ENCODE measurements at places on chromosomes 7 and 10.

DNA sequence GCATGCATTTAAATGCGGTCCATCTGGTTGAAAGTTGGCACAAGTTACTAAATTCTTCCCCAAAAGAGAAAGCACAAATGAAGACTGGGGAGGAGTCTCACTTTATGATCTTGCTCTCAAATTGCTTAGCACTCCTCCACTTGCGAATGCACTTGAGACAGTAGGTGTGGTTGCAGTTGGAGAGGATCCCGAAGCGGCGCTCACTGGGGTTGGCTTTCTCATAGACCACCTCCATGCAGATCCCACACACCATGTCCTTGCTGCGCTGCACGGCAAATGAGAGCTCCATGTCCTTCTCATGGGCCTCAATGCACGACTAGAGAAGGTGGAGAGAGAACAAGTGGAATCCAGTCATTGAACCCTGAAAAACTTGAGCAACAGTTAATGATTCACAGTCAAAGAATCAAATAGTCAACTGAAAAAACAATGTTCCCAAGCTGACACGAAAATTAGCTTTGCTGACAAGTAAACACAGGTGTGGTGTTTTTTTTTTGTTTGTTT lies 22.7 kb downstream of the MKRN1 start:
- no peak for DNase-seq

DNA sequence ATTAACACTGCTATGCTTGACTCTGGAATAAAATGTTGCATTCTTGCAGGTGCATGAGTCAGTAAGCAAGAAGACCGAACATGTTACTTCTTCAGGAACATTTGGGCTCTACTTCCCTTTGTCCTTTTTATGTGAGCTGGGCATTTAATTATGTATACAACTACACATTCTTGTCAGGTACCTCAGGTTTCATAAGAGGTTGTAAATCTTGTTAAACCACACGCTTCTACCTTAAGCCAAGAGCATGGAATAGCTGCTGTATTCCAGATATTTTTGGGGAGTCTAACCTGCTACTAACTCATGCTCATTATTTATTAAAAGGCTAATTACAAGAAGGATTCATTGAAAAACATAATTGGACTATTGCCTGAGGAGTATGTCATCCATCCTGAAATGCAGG lies 414.2 kb upstream of the KLF6 start:
- DNase-seq, result no peak

DNA sequence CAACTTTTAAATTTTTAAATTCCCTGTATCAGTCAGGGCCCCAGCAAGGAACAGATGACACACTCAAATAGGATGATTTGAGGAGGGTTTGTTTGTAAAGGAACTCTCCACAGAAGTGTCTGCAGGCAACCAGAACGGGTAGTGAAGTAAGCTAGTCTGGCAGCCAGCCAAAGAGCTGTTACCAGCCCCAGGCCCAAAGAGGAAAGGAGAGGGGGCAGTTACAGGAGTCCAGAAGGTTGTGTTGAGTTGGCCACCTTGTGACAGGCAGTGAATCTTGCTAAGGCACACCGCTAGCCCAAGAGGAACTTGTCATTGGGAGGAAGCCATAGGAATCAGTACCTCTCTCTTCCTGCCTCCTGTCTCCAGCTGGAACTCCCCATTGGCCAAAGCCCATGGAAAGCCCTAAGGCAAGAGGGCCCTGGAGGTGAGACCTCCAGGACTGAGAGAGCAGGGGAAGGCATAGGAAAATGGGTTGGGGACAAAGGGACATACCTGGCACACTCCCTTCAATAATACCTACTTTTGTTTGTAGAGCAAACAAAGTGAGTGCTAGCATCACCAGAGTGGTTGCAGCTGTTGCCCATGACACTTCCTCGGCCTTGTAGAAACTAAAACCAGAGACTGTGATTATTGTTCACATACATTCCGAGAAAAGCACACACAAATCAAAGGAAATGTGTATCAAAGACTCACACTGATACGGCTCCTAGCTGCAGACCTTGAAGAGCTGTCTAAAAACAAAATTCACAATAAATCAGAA lies 25.4 kb upstream of the GATAD1 start:
- DNase-seq, result no peak

DNA sequence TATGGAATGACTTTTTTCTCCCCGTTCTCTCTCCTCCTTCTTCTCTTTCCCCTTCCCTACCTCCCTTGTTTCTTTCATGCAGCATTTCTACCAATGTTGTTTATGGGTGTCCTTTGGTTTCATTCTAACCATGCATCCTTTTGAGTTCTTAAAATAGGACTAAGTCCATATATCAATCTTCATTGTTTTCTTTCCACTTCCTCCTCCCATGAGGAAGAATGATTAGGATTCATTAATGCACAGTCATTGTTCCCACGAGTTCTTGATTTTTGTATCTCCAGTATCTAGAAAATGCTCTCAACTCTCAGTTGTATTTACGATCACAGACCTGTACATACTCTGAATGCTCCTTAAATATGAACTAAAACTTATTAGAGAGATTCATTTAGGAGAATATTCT lies 153.3 kb downstream of the LRRC4 start:
- DNase-seq, result no peak

- no peak for DNase-seq
Measured at GRCh38 chr10:77015360-77015759, 622.2 kb downstream of the KCNMA1 start.

- DNase-seq, result no peak
Measured at GRCh38 chr10:26759008-26759407, 61.5 kb downstream of the PDSS1 start.

DNA sequence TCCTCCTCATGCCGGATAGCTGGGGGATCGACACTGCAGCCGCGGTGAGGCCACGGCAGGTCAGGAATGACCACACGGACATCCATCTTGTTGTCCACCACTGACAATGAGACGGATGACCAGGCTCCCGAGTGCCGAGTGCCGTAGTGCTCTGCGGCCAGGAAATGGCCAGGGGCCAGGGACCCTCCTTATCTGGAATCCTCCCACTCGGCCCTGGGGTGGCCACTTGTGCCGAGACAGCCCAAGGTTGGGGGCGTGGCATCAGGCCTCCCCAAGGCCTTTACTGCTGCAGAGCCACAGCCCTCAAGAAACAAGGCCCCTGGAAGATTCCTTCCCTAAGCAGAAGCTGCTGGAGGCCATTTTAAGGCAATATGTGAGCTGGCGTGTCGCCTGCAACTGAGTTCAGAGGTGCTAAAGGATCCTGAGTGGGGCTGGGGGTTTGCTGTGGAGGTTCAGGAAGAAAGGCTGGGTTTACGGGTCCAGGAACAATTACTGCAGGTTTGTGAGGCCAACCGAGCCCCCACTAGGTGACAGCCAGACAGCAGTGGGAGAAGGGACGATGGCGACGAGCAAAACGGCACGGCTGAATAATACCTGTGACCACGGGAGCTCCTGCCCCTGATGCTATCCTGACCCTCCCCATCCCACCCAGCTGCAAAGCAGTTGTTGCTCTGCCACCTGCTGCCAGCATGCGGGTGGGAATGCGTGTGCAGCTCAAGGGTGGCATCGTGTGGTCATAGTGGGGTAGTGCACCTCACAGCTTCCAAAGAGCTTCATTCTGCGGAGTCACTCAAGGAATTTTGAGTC lies 31.6 kb upstream of the LEP start:
- peak; percentile 44 for DNase-seq

- DNase-seq, result no peak
Measured at GRCh38 chr7:72446591-72447462, 34.7 kb upstream of the CALN1 start.

GRCh38 chr7:47454069-47454973 lies 127.6 kb downstream of the TNS3 start:
- DNase-seq, result no peak

GRCh38 chr7:120941064-120941463 lies 9.5 kb upstream of the ING3 start:
- no peak for DNase-seq

GRCh38 chr10:30430544-30431298 lies 3.3 kb upstream of the MAP3K8 start:
- no peak for DNase-seq
